A549 treated with GW870086 at 1 μM for 4 hours (cell line): ENCODE measurements at places on chromosomes 11 and 22. TPM values are rescaled to one million over a fixed set of nuclear protein-coding genes. Genes with fewer than 3 reads are reported as not detected.

The NELL1 gene
- not detected in 5 replicates for total RNA-seq

The MFRP gene
- not detected in 5 replicates for total RNA-seq

The OR2AG1 gene
- total RNA-seq: not detected in 5 replicates

The OR5A2 gene
- total RNA-seq: not detected in 5 replicates

The OR5A1 gene
- total RNA-seq: not detected in 5 replicates
